NCI-H146 (cell line): ENCODE measurements at places on chromosomes 12 and 14.

- DNase-seq = no peak
Observed at GRCh38 chr12:45305907-45306306, 90.0 kb downstream of the ANO6 start.

DNA sequence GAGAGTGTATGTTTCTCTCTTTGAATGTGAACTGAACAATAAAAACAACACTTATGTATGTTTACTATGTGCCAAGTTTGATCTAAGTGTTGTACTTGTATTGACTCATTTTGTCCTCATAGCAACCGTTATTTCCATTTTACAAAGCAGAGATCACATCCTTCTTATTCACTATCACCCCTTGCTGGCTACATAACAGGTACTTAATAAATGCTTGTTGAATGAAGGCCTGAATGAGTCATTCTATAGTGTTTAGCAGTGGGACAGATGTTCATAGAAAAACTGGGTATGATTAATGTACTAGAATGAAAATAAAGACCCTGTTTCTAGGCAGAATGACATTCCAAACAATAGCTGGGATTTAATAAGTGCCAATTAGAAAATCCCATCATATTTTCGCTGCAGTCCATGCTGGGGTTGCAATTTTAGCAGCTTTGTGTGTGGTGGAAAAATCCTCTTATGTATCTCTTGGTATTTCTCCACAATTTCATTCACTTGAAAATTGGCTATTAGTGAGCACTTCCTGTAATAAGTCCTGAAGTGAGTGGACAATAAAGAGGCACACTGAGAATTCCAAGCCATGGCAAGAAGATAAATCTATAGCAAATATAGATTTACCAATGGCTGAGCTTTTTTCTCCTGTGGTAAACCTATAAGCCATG lies 86.0 kb downstream of the FAR2 start:
- no peak for DNase-seq

- peak; percentile 1 for DNase-seq
Observed at GRCh38 chr14:39217214-39217879, 16.4 kb upstream of the MIA2 start.

- DNase-seq = no peak
Observed at GRCh38 chr14:61841145-61841544, 78.9 kb downstream of the SNAPC1 start.

DNA sequence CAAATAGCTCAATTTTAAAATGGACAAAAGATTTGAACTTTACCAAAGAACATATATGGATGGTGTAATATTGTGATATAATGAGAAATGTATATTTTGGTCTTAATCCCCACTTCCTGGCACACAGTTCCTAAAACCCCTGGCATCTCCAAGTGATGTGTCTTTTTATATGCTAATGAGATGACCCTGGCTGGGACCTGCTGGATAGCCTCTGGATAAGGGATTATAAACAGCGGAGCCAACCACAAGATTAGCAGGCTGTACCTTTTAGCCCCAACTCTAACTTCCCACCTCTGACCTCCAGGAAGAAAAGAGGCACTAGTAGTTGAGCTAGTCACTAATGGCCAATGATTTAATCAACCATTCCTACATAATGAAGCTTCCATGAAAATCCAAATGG lies 130.0 kb downstream of the DPF3 start:
- DNase-seq = no peak

DNA sequence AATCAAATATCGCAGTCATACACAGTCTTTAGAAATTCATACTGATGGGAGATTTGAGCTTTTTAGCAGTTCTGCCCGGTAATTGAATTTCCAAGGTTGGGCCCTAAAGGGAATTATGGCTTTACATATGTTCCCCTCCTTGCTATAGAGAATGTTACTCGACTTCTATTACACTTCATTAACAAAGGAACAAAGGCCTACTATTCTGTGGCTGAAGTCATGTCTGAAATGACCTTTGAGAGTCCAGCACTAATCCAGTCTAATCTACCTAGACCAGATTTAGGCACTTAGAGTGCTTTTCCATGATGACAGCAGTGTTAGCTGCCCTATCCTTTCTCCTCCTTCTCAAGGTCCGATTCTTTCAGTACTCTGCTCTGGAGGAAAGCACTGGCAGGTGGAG lies 305.3 kb downstream of the MED13L start:
- no peak for DNase-seq

- no peak for DNase-seq
Observed at GRCh38 chr14:102508774-102509745, 516 bp downstream of the ANKRD9 start.

GRCh38 chr12:121505513-121505912 lies 75.3 kb downstream of the KDM2B start:
- DNase-seq = no peak

DNA sequence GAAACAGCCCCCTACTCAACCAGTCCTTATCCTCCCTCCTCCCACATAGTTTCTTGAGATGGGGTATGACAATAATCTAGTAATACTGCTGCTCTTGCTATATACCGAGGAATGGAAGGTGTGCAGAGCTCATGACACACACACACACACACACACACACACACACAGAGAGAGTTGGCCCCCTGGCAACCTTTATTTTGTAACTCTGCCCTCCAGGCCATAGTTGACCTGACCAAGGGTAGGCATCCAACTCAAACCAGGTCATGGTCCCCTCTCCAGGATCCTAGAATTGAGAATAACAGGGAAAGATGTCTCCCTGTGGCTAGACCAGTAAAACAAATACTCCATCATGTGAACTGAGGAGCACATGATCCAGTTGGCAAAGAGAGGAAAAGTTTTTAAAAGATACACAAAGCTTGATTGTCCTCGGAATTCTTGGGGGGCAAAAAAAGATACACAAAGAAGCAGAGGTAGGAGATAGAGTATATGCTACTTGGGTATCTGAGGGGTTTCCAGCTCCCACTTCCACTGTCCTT lies 11.3 kb downstream of the ERO1A start:
- no peak for DNase-seq

GRCh38 chr12:41804026-41804425 lies 340.6 kb downstream of the GXYLT1 start:
- no peak for DNase-seq

- no peak for DNase-seq
Observed at GRCh38 chr12:116520801-116521471, 38.2 kb upstream of the MAP1LC3B2 start.

- no peak for DNase-seq
Observed at GRCh38 chr12:99231031-99231430, 416.5 kb upstream of the GARIN6 start.

DNA sequence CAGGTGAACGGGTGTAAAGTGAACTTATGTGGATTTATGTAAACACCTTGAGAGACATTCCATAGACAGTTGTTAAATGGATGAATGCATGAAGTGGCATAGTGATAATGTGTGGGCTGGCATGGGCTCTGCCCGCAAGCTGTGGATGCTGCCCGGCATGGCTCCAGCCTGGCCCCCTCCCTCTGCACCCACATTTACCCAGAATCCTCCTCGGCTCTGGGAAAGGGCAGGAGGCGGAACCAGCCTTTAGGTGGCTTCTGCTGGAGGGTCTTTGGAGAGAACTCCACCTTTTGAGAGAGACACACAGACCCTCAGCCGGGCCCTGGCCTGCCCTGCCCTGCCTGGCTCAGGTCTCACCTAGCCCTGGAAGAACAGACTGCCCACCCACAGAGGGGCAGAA lies 18.7 kb downstream of the RASAL1 start:
- no peak for DNase-seq

- no peak for DNase-seq
Observed at GRCh38 chr12:43038991-43039390, 449.4 kb upstream of the PRICKLE1 start.

- DNase-seq = peak; percentile 9
Observed at GRCh38 chr14:90641615-90642243, 174.5 kb downstream of the TTC7B start.

- DNase-seq = no peak
Observed at GRCh38 chr14:92481811-92482555, 31.6 kb upstream of the RIN3 start.
